NB4 (cell line): ENCODE measurements at places on chromosomes 2 and 18.
A peak's percentile ranks its signal among the peaks of the same experiment; 100 is the strongest.

DNA sequence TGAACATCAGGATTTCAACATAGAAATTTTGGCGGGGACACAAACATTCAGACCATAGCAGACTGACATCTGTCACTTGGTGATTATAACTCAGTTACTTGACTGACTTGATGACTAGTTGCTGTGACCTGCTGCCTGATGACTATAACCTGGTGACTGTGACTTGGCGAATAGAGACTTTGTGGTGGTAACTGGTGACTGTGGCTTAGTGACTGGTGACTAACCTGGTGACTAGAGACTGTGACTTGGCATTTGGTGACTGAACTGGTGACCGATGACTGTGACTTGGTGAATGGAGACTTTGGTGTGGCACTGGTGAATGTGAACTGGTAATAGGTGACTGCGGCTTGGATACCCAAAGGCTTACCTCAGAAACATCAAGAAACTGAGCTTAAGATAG lies 563.1 kb upstream of the FAM98A start:
- DNase-seq = no peak

DNA sequence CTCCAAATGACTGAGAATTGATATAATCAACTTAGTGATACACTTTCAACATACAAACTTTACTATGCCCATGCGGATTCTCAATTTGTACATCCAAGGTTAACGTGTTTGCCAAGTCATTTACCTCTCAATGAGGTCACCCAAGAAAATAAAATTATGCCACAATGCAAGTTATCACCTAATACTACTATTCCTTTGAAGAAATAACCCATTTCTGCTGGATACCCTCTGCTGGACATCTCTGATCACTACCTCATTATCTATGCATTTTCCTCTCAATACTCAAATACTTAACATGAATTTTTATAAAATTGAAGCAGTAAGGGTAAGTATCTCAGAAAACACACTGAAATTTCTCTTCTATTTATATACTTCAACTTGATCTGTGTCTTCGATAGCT lies 12.7 kb downstream of the HNRNPLL start:
- DNase-seq = peak; percentile 14

DNA sequence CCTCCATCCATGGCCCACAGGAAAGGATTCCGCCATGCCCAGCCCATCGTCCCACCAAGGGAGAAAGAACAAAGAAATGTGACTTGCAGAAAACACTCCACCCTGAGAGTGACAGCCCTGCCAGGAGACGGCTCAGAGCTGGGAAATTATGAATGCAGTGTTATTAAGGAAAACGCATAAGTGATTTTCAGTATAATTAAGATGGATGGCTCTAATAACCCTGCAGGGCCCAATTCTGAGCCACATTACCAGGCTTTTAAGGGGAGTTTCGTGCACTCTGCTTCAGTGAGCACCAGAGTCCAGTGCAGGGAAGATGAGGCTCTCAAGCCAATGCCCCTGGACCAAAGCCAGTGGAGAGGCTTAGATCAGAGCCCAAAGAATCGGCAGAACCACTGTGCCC lies 10.6 kb upstream of the TEX51 start:
- DNase-seq = no peak

GRCh38 chr2:196413821-196414274 lies 225.7 kb upstream of the CCDC150 start:
- no peak for DNase-seq

DNA sequence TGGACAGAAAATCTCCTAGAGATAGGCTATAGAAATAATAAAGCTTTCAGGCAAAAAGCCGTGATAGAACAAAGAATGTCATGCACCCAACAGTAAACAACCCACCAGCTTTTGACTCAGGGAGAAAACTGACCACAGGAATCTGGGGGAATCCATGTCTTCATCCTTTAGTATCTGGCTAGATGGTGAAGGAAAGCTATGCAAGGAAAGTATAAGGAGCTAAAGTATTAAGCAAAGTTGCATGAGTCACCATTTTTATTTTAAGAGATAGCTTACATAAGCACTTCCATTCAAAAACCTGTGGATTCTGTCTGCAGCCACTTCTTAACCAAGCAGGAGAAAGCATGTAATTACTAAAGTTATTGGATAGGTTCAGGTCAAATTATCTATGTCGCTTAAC lies 363.8 kb downstream of the LRP1B start:
- no peak for DNase-seq

GRCh38 chr2:65031341-65032018 lies 24.7 kb upstream of the CEP68 start:
- peak; percentile 88 for DNase-seq

DNA sequence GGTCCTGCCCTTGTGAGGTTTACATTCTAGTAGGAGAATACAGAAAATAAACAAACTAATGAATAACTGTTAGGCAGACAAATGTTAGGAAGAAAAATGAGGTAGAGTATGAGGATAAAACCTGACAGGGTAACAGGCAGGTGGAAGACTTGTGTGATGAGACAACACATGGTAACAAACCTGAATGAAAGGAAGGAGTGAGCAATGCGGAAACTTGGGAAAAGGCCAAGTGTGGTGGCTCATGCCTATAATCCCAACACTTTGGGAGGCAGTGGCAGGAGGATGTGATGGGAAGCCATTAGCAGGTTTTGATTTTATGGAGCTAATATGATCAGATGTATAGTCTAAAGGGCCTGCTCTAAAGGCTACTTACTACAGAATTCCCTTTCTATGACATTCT lies 74.2 kb downstream of the INO80D start:
- no peak for DNase-seq

DNA sequence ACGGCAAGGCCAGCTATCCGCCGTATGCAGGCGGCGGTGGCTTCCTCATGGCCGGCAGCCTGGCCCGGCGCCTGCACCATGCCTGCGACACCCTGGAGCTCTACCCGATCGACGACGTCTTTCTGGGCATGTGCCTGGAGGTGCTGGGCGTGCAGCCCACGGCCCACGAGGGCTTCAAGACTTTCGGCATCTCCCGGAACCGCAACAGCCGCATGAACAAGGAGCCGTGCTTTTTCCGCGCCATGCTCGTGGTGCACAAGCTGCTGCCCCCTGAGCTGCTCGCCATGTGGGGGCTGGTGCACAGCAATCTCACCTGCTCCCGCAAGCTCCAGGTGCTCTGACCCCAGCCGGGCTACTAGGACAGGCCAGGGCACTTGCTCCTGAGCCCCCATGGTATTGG lies 3.1 kb downstream of the B3GNT7 start:
- no peak for DNase-seq

- DNase-seq = no peak
Measured at GRCh38 chr18:49876536-49876935, 63.2 kb upstream of the ACAA2 start.

GRCh38 chr2:230899287-230899686 lies 25.8 kb downstream of the GPR55 start:
- no peak for DNase-seq

DNA sequence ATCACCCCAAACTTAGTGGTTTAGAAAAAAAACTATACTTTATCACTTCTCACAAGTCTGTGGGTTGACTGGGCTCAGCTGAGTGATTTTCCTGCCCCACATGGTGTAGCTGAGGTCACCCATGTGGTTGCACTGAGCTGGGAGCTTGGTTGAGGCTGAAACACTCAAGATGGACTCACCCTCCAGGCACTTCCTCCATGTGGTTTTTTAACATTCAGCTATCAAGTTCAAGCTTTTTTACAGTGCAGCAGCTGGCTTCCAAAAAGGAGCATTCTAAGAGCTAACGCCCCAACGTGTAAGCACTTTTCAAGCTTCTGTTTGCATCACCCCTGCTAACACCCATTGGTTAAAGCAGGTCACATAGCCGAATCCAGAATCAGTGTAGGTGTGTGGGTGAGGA lies 105.9 kb upstream of the CREB1 start:
- DNase-seq = peak; percentile 89

DNA sequence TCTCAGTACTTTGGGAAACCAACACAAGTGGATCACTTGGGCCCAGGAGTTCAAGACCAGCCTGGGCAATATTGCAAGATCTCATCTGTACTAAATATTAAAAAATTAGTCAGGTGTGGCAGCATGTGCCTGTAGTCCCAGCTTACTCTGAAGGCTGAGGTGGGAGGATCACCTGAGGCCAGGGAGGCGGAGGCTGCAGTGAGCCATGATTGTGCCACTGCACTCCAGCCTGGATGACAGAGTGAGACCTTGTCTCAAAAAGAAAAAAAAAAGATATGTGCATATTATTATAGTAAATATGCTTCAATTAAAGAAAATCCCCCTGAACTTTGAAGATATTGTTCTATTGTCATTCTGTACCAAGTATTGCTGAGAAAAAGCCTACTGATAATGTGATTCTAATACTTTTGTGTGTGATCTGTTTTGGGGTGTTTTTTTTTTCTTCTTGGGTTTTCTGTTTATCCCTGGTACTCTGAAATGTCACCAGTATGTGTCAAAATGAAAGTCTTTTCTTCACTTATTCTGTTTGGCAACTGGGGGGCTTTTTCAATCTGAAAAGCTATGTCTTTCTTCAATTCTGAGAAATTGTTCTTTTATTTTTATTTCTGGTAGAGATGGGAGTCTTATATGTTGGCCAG lies 13.2 kb downstream of the NEURL3 start:
- no peak for DNase-seq

DNA sequence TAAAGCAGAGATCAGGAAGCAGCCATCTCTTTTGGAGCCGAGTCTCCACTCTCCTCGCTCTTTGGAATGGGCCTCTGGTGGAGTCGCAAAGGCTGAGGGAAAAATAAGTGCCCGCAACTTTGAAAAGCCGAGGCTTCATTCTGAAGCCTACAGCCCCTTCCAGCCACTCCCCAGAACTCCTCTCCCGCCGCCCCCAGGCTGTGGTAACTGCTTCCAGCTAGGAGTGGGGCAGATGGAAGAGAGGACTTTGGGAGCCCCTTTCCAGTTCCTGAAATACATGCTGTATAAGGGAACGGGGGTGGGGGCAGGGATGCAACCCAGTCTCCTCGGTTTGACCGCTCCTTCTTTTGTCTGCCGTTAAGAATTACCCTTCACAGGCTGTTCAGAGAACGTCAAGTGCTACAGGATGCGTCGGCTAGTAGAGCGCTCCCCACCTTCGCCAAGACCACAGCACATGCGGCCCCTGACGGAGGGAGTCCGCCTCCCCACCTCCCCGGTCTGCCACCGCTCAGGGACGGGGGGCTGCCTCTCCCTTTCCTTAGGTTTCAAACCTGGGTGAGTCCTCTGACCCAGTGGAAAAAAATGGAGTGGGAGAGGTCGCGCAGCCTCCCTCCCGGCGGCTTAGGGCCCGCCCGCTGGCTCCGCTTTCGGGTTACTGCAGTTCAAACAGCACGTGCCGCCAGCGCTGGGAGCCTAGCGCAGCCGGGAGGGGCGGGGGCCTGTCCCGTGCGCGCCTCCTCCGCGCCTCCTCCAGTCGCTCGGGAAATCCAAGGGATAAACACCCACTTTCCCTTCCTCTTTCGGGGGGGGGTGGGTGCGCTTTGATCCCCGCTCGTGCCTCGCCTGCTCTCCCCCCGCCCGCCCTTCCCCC lies 4.9 kb downstream of the CYP26B1 start:
- DNase-seq = peak; percentile 37

GRCh38 chr2:156784020-156784701 lies 348.0 kb downstream of the GPD2 start:
- DNase-seq = no peak

GRCh38 chr2:44680983-44681531 lies 260.4 kb upstream of the SIX3 start:
- no peak for DNase-seq

DNA sequence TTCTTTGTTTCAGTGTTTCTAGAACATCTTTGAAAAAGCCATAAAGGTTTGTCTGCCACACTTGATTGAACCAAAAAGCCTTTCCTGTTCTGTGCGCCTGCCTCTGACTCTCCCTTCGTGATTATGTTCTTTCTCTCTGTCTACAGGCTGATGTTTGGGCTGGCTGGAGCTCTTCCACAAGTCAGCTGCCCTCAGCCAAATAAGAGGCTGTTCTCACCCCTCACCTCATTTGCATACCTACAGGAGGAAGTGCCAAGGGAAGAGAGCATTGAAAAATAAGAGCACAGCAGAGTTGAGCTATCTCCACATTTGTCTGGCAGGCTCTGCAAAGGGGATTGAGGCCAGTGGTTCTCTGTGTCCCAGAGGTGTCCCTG lies 15.8 kb downstream of the INPP5D start:
- DNase-seq = peak; percentile 83
